HCT116 (cell line): ENCODE measurements at places on chromosomes 7 and 10. TPM values are rescaled to one million over a fixed set of nuclear protein-coding genes. Genes with fewer than 3 reads are reported as not detected.
A peak's percentile ranks its signal among the peaks of the same experiment; 100 is the strongest.

PRKRIP1 gene
- 23.0 TPM for total RNA-seq

NRF1 gene
- total RNA-seq, result 25.9 TPM

MUC12 gene
- 0.64 TPM for total RNA-seq

SCIN gene
- total RNA-seq, result 0.22 TPM

CUL1 gene
- total RNA-seq, result 53.1 TPM

SLC16A12 gene
- not detected for total RNA-seq

GPC2 gene
- total RNA-seq, result 17.9 TPM

ANXA8L1 gene
- not detected for total RNA-seq

C10orf62 gene
- 0.32 TPM for total RNA-seq

DNA sequence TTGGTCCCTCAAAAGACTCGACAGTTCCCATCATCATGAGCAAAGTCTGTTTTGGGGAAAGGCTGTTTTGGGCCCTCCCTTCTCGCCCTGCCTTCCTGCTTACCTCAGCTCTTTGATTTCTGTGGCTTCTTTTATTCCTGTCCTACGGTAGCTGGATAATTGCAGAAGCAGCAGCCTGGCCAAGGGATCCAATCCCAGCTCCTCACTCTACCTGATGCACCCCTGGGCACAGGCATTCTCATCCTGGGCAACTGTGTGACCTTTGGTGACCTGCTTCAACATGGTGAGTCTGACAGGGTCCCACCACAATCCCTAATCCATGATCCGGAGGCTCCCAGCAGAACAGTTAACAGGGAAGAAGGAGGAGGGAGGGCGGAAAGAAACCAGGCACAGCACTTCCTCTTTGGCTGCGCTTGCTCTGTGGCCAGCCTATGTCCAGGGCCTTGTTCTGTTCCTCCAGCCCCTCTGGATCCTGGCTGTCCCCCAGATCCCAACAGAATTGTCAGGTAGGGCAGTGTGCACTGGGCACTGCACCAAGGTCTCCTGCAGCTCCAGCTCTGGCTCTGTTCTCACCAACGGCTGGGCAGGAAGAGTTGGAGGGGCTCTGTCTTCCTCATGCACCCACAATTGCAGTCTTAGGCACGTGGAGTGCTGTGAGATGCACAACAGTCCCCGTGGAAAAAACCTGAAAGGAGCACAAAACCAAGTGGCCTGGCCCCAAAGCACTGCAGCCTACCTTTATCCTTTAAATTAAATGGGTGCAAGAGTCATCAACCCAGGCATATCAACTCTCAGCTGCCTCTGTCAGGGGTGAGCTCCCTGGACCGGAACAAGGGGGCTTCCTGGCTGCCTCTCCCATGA, 144.4 kb downstream of the PTPN20 start:
- DNase-seq, result no peak

- DNase-seq, result no peak
Observed at GRCh38 chr10:68869623-68870022, 31.5 kb upstream of the DDX50 start.

DNA sequence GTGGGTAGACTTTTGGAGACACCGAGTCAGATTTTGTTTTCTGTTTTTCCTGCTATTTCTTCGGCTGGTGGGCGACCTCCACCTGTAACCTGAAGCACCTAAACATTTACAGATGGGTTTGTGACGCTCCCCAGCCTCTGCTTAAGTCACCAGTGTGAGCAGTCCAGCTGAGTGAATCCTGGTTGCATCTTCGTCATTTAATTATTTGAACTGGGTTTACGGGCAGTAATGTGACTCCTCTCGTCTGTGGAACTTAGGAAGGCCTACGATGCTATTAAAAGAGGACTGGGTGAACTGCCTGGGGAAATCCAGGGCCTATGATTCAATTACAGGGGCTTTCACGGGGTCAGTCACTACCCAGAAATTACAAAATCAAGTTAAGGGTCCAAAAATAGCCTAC, 52.5 kb downstream of the WNT2 start:
- no peak for DNase-seq

- DNase-seq, result no peak
Observed at GRCh38 chr10:132054564-132054963, 11.2 kb upstream of the JAKMIP3 start.

DNA sequence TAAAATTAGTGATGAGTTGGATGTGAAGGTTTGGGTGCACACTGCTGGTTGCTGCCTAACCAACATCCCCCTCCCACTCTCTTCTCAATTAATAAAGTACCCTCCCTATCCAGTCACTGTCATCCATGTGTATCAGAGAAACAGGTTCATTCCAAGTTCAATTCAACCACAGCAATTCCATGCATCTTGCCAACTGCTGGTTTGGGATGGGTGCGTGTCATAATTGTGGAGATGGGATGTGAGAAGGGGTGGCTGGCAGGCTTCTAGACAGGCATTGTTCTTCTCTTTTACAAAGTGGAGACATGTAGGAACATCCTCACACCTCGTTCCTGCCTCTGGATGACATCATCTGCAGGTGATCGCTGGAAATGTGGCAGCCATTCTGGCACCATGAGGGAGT, 7.5 kb upstream of the CNPY1 start:
- DNase-seq, result no peak

- no peak for DNase-seq
Observed at GRCh38 chr7:148445260-148446044, 145.1 kb upstream of the C7orf33 start.

DNA sequence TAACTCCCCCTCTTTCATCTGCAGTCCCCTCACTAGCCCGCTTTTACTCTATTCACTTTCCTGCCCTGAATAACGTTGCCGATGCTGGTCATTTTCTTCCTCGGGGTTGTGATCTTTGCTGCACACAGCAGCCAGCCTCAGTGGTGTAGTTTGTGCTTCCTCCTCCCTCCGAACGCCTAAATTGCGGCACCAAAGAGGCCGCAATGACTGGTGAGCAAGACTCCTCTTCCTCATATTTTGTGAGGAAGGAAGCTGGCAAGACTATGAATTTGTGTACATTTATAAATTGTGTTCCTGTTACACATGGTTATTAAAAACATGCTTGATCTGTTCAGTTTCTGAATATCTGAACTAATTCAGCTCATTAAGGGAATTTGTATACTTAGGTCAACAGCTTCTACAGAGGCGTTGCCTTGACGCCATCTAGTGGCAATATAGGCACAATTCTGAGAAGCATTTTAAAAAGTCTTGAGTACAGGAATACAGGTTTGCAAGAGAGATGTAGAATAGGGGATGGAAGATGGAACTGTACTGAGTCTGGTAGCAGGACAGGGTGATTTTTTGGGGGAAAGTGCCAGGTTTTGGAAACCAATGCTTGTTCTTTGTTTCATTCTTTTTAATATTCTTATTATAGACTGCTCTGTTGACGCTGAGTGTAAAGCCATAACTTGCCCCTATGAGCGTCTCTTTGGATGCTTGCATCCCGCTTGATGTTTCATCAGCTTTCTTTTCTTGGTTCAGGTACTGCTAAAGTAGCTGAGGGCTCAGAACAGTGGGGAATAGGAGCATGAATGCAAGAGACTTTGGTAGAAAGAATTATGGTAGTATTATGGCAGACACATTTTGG, 4.1 kb upstream of the TAS2R5 start:
- DNase-seq, result peak; percentile 36

GRCh38 chr10:118944959-118945633, 84.4 kb upstream of the NANOS1 start:
- DNase-seq, result no peak

GRCh38 chr10:110775020-110775375, 96.7 kb upstream of the PDCD4 start:
- DNase-seq, result peak; percentile 87
